ENCODE measurements at places on chromosomes 7 and 10.
A peak's percentile ranks its signal among the peaks of the same experiment; 100 is the strongest.

DNA sequence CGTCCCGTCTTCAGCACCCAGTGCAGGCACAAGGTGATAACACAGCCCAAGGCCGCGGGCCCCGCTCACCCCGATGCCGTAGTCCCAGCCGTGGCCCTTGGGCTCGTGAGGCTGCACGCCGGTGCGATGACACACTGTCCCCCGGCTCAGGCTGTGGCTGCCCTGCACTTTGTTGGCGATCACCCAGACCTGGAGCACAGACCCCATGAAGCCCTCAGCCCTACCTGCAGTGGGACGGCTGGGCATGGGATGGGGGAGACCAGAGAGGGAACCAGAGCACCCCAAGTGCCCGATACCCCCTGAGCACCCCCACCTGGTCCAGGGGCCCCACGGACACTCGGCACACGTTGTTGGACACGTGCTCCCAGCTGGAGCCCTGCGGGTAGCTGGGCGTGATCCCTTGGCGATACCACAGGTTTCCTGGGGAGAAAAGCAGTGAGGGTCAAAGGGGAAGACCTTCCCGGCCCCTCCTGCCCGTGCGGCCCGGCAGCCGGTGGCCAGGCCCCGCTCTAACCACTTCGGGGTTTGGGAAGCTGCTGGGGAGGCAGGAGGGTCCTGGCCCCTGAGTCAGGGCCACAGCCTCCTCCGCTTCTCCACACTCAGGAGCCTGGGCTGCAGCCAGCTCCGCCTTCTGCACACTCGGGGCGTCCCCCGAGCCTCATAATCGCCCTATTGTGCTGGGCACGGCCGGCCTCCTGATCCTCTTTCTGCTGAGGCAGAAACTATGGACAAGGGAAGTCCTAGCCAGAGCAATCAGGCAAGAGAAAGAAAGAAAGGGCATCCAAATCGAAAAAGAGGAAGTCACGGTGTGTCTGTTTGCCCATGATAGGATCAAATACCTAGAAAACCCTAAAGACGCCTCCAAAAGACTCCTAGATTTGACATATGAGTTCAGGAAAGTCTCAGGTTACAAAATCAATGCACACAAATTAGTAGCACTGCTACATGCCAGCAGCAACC, 6.7 kb downstream of the BHLHA15 start:
- no peak for DNase-seq

DNA sequence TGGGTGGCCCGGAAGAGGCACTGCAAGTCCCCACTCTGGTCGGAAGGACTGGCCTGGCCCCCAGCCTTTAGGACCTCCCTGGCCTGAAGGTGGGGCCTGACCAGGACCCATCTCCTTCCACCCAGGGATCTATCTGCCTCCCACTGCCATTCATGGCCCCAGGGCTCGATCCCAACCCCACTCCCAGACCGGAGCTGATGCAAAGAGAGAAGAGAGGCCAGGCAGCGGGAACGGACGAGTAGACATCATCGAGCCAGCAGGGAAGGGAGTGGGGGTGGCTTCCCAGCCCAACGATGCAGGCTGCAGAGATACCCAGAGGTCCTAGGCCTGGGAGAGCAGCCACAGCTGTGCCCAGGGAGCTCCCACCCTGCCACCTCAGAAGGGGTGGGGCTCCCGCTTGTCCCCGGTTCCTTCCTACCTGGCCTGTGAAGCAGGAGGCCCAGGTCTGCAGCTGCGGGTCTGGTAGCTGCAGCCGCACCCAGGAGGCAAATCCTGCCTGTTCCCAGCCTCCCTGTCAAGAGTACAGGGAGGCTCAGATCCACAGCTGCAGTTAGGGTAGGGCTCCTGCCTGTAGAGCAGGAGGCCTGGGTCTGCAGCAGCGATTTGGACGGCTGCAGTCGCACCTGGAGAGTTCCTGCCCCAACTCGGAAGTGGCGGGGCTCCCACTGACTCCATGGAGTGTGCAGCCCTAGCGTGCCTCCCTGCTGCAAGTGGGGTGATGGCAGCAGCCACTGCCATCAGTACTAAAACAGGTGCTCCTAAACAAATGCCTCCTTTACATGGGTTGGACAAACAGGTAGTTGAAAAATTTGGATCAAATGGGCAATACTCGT, 1151.0 kb upstream of the PHF14 start:
- DNase-seq, result no peak

DNA sequence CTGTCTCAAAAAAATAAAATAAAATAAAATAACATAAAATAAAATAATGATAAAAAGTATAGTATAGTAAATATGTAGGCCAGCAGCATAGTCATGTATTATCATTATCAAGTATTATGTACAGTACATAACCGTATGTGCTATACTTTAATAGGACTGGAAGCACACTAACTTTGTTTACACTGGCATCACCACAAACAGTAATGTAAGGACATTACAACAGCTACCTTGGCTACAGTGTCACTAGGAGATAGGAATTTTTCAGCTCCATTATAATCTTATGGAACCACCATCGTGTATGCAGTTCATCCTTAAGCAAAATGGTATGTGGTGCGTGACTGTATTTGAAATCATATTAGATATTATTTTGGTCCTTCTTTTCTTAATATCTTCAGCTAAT, 1163.5 kb upstream of the LRRTM3 start:
- no peak for DNase-seq

DNA sequence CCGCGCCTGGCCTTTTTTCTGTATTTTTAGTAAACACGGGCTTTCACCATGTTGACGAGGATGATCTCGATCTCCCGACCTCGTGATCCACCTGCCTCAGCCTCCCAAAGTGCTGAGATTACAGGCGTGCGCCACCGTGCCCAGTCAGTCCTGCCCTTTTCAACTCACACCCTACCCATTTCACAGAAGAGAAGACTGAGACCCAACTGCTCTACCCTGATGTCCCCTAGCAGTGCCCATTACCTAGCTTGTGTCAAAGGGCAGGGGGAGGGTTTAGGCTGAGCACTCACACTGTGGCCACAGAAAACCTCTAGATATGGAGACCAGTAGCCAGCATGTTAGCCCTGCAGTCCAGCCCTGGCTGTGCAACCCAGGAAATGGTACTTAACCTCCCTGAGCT, 15.7 kb downstream of the MMD2 start:
- DNase-seq, result no peak

GRCh38 chr7:117908031-117908795, 35.0 kb upstream of the CTTNBP2 start:
- no peak for DNase-seq

GRCh38 chr10:1396297-1396635, 340.1 kb downstream of the WDR37 start:
- no peak for DNase-seq

DNA sequence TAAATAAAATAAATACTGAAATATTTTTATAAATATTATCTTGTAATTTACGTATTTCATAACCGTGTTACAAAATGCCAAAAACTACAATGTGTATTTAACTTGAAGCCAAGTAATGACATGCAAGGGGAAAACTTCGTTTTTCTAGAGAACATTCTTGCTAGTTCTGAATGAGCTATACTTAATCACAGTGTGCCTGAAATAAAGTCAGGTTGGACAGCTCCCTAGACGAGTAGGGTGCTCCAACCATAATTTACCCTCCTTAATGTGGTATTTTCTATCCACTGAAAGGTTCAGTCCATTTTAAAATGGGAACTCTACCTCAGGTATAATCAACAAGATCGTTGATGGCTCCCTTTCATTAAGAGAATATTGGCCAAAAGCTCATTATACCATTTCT, 194.5 kb upstream of the AHR start:
- DNase-seq, result no peak

- DNase-seq, result no peak
Observed at GRCh38 chr10:100653238-100653956, 92.0 kb upstream of the PAX2 start.

DNA sequence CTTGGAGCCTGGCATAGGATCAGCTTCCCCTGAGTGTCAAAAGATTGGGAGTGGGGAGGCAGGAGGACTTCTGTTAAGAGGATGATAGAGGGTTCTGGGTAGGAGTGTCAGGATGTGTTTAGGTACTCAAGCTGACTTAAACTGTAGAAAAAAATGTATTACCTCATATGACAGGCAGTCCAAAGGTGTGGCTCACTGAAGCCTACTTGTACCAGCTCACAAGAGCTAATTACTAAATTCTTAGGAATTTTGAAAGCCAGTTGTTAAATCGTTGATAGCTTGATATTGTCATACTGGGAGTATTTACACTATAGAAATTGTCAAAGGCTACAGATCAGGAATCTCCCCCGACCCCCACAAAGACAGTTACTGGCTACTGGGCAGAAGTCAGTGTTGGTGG, 32.1 kb downstream of the FAS start:
- no peak for DNase-seq

DNA sequence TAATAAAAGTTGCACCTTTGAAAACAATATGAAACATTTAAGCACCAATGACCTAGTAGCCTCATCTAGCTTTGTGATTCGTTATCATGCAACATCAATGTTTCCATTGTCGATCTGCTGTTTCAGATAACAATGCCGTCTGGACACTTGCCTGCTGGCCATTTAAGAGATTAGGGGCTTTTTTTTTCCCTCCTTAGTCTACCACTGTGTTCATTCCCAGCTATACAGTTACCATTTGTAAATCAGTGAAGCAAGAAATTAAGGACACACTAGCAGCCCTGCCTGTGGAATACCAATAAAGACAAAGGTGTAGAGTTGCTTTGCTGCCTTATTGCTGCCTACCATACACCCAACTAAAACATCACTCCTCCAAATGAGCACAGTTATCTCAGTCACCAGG, 37.6 kb upstream of the MYO3A start:
- no peak for DNase-seq

GRCh38 chr7:125908711-125909110, 979.1 kb upstream of the POT1 start:
- DNase-seq, result no peak

- DNase-seq, result peak; percentile 71
Observed at GRCh38 chr10:97914837-97915211, 65.2 kb downstream of the GOLGA7B start.

- DNase-seq, result no peak
Observed at GRCh38 chr7:125255810-125256209, 326.2 kb upstream of the POT1 start.

GRCh38 chr10:816958-817357, 114.5 kb downstream of the LARP4B start:
- no peak for DNase-seq

- no peak for DNase-seq
Observed at GRCh38 chr7:47901542-47901941, 46.7 kb downstream of the PKD1L1 start.

DNA sequence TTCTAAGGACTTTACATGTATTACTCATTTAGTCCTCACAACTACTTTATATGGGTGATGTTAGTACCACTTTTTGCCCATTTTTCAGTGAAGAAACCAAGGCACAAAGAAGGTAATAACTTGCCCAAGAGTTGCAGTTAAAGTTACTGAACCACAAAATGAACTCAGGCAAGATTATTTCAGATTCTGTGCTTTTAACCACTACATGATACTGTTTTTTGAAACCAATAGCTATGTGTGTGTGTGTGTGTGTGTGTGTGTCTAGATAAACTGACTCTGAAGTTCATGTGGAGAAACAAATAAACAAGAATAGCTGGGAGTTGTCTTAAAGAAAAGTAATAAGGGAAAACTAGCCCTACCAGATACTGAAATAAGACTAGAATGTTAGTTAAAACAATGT, 60.8 kb upstream of the OIT3 start:
- no peak for DNase-seq

DNA sequence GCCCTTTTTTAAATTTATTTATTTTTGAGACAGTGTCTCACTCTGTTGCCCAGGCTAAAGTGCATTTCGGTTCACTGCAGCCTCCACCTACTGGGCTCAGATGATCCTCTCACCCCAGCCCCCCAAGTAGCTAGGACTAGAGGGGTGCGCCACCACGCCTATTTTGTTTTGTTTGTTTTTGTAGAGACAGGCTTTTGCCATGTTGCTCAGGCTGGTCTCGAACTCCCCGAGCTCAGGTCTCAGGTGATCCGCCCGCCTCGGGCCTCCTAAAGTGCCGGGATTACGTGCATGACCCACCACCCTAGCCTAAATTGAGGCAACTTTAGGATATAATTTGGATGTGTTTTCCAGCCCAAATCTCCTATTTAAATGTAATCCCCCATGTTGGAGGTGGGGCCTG, 805 bp downstream of the ZNF736 start:
- no peak for DNase-seq

Data from CD4-positive, alpha-beta T cell treated with Interleukin-10 for 1 hour (primary cell).